ENCODE measurements at places on chromosomes 13 and 19.

DNA sequence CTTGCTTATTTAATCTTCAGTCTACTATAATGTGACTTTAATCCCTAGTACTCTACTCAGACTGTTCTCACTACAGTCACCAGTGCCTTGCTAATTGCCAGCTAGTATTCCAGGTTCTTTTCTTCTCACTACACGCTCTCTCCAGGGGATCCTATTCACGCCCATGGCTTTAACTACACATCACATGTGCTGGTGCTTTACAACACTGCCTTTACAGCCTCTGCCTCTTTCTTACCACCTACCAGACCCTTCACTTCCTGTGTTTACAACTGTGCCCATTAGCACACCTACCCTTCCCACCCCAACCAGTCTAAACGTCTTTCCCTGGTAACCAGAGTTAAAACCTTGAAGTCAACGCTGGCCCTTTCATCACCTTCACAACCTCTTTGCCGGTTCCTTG lies 249.5 kb downstream of the DNAJC15 start:
- no peak for DNase-seq

DNA sequence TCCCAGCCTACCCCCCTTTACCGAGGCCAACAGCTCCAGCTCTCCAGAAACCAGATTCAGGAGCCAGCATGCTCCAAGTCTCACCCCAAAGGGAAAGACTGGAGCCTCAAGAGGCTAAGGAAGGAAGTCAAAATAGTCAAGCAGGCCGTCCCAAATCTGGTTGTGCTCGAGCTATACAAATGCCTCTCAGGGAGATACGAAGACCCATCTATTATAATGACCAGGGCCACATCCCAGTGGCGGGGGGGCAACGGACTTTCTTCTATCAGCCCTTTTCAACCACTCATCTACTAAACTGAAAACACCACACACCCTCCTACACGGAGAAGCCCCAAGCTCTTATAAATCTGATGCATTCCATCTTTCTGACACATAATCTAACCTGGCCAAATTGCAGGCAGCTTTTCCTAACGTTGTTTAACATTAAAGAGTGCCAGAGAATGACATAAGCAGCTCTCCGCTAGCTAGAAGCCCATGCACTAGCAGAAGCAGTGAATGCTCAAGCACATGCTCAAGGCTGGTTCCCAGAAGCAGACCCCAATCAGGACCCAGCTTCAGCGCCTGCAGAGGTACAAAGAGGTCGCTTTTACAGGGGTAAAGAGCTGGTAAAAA lies 104.6 kb upstream of the ZNF98 start:
- DNase-seq = no peak

DNA sequence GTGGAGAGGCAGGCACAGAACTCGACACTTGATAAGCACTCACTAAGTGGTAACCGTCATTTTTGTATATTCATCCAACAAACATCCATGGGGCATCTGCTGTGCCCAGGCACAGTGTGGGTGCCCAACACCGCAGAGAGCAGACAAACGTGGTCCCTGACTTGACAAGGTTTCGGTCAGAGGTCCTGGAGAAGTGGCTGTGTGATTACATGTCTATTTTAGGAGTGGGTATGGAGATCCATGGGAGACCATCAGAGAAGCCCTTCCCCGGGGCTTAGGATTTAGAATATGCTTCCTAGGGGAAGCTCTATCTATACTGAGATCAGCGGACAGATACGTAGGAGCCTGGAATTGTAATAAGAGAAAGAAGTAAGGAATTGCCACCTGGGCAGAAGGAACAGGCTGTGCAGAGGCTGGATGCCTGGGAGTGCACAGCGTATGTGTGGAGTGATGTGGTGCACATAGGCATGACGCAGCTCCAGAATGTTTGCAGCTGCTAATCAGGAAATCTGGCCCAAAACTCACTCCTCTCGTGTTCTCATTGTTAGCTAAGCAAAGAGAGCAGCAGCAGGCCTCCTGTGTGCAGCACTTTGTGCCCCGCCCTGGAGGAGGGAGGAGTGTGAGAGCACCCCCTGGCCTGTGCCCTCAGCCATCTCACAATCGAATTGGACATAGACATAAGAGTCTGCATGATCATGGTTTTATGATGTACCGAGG lies 23.0 kb upstream of the IRS2 start:
- no peak for DNase-seq

- no peak for DNase-seq
Measured at GRCh38 chr19:14901675-14902260, 15.8 kb upstream of the OR7A17 start.

DNA sequence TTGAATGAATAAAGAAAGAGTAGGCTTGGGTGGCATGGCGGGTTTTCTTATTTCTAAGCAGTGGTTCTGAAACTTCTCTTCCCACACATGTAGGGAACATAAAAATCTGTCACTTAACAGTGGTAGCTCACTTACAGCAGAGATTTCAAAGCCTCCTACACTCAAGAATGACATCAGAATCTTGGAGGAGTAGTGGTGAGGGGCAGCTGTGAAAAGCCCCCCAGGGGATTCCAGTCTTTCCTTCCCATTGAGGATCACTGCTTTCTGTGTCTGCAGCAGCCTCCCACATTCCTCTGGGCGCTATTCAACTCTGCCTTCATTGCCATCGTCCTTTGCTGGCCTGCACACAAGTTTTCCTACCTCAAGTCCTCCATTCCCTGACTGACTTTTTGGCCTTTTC lies 8.6 kb upstream of the NEK5 start:
- DNase-seq = no peak

DNA sequence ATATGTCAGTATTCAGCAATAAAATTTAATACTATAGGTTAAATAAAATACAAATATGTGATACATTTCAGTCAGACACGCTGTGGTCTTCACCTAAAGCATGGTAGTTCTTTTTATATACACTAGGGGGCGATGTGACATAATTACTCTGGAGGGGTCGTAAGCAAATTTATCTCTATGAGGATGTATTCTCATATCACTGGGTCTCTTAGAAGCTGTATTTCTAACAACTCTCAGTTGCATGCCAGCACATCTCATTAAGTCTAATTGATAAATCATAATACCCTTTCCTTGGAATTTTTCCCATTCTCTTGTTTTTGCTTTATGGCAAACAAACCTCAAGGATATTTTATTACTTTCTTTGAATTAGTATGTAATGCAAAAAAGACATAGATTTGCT lies 3.9 kb upstream of the PCDH17 start:
- DNase-seq = peak; percentile 2

- no peak for DNase-seq
Measured at GRCh38 chr13:80778297-80778696, 437.4 kb upstream of the SPRY2 start.

DNA sequence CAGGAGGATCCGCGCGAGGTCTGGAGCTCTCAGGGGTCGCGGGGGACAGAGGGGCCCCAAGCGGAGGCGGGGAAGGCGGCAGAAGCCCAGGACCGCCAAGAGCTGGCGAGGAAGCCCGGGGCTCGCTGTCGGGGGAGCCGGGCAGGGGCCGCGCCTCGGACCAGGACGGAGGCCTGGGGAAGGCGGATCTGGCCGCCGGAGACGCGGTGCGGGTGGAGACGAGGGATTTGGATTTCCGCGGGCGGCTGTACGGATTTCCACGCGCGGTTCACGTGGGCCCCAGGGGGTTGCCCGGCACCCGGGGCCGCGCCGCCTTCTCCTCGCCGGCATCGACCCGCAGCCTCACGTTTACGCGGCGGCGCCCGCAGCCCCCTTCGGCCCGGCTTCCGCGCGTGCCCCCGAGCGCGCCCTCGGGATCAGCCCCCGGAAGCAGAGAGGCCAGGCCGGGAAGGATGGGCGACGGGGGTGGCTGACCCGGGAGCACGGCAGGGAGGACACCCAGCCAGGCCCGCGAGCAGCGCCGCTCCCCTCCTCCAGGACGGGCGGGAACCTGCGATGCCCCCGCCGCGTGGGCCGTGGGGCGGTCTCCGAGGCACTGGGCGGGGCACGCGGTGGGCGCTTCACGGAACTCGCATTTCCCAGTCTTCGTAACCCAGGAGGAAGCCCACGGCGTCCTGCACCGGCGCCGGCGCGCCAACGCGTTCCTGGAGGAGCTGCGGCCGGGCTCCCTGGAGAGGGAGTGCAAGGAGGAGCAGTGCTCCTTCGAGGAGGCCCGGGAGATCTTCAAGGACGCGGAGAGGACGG lies 4.7 kb downstream of the F7 start:
- DNase-seq = no peak

- DNase-seq = no peak
Measured at GRCh38 chr19:901216-902092, 8.2 kb downstream of the RNU6-9 start.

DNA sequence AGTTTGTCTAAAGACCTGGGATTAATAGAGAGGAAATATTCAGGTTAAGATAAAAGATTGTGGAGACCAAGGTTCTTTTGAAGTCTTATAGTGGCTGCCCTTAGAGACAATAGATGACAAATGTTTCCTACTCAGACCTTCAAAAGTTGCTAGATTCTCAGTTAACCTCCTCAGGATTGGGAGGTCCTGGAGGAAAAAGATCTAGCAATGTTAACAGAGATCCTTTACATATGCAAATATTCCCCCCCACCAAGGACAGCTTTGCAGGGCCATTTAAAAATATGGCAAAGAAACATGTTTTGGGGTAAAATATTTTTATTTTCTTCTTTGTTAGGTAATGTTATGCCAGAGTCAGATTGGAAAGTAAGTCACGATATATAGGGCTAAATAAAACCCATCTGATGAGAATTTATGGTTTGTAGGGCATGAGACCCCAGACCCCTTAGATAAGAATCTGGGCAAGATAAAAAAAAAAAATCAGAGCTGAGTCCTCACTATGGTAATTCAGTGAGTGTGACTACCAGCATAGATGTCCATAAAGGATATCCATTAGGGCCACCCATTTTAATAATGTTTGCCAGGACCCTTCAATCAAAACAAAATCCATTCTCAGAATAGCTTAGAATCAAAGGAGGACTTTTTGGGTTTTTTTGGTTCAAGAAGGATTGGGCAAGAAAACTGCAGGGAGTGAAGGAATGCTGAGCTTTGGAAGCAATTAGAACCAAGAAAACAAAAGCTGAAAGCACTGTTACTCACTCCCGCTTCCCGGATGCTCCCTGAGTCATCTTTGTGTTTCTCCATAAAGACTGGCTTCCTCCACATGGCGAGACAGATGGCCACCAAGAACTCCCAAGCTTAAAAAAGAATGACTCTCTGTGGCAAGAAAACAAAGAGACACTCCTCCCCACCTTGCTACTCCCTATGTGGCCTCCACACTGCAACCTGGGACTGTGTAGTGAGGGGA lies 28.2 kb downstream of the VSTM1 start:
- peak; percentile 89 for DNase-seq

- DNase-seq = no peak
Measured at GRCh38 chr13:104975272-104975671, 1560.2 kb downstream of the EFNB2 start.

DNA sequence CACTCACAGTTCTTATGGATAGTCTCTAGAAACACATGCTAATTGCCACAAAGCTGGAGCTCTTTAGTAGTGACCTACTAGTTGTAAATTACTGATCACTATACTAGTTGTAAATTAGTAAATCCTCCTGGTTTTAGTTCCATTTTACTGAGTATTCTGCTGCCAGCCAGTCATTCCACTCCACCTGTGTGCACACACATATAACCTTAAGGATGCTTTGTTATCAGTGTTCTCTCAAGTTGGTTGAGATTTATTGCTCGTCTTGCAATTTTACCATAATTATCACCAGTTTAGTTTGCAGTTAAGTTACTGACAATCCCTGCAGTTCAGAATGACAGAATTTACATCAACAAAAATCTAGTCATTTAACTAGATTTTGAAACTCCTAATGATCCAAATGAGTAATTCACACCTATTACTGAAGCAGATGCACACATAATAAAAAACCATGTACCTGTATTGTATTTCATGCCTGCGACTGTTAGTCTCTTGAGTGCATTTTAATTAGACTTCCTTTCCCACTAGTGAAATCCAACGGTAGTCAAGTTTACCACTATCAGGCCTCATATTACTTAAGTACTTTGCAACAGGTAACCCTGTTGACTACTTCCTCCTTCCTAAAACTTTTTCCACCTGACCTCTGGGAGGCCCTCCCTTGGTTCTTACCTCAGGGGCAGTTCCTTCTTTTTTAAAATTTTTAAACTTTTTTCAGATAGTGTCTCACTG lies 7.6 kb downstream of the TPT1 start:
- DNase-seq = no peak

DNA sequence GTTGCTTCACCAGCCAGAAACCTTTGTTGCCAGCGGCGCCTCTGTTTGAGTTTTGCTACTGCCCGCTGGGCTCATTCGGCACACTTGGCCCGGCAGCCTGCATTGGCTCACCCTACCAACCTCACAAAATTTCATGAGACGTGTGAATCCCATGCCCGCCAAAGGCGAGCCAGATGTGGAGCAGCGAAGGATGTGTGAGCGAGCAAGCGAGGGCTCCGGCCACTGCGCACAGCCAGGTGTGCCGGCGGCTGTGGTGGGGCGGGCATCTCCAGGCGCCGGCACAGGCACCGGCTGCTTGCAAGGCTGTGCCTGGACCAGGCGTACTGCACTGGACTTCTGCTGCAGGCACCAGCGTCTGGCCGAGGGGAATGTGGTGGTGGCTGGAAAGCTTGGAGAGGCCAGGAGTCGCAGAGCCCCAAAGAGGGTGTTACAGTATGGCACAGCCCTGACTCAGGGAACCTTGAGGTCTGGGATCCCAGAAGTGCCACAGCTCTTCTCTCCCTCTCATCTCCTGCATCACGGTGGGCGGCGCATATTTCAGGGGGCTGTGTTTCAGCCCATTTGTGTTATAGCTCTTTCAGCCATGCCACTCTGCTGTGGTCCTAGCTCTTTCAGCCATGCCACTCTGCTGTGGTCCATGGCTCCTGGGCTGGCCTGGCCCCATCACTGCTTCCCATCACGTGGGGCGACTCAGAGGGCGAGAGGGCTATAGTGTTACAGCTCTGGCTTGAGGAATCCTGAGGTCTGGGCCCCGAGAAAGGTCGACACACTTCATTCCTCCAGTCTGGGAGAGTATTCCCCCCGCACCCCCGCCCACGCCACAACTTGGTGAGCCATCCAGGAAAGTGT lies 592.0 kb upstream of the SLITRK5 start:
- no peak for DNase-seq

GRCh38 chr13:53054569-53054968 lies 26.0 kb downstream of the OLFM4 start:
- no peak for DNase-seq

DNA sequence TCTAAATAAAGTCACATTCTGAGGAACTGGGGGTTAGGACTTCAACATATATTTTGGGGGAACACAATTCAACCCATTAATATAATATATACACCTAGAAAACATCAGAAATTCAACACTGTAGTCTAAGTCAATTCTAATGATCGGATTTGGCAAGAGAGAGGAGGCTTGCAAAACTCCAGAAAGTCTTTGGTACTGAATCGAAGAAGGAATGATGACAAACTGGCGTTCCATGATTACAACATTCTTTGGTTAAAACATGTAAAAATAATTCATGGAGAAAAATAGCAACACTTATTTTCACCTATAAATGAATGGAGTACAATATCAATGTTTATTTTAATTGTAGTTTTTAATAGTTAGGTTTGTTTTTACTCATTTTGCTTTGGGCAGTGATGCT lies 62.4 kb downstream of the MBNL2 start:
- peak; percentile 45 for DNase-seq

- peak; percentile 33 for DNase-seq
Measured at GRCh38 chr13:107865318-107865575, 350.1 kb downstream of the LIG4 start.

Data from HCEC 1CT (cell line).